Fibroblast of skin of abdomen (primary cell): ENCODE measurements at places on chromosomes 6 and 20.
A peak's percentile ranks its signal among the peaks of the same experiment; 100 is the strongest.

GRCh38 chr20:20206788-20207187, 154.5 kb downstream of the CFAP61 start:
- no peak for DNase-seq

DNA sequence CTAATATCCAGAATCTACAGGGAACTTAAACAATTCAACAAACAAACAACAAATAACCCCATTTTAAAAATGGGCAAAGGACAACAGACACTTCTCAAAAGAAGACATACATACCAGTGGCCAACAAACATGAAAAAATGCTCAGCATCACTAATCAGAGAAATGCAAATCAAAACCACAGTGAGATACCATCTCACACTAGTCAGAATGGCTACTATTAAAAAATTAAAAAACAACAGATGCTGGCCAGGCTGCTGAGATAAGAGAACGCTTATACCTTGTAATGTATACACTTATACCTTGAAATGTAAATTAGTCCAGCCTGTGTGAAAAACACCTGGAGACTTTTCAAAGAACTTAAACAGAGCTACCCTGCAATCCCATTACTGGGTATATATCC, 166.8 kb downstream of the IBTK start:
- peak; percentile 45 for DNase-seq

DNA sequence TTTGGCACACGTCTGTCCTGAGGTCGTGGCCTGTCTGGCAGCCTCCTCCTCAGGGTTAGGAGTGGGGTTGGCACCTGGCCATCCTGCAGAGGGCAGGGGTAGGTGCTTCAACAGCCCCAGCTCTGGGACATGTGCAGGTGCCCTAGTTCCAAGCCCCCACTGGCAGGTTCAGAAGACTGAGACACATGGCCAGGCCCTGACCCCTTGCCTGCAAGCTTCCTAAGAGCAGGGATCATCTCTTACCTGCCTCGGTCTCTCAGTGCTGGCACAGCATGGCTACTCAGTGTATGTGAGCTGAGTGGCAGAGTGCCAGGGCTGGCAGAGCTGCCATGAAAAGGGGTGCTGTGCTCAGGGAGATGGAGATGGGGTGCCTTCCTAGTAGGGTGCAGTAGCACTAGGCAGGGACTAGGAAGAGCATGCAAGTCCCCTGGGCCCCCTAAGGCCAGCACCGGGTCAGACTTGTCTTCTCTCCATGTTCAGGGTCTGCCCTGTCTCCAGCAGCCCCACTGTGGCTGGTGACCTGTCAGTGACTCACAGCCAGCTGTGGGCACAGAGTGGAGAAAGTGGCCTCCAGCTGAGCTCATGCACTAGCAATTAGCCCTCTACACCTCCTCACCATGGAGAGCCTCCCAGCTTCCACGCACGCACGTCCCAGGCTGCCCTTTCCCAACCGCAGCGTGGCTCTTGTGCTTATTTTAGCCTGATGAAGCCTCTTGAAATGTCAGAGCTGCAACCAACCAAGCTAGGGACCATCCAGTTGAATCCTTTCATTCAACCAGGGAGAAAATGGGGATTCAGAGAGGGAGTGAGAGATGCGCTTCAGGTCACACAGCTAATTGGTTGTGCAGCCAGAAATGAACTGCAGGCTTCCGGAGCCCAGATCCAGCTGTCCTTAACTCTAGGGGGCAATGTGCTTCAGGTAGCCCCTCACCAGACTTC, 116.6 kb downstream of the MRPL14 start:
- DNase-seq, result peak; percentile 96

DNA sequence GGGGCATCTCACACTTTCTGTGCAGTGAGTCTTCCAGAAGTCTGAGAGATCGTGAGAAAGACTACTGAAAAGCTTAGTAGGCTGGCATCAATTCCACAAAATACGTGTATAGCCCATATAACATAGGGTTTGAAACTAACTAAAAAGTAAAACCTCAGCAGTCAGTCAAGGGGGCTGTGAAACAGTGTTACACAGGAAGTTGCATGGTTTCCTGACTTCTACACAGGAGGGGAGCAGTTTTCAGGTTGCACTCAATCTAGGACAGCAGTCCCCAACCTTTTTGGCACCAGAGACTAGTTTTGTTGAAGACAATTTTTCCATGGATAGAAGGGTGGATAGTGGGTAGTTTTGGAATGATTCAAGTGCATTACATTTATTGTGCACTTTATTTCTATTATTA, 4.7 kb upstream of the LY86 start:
- no peak for DNase-seq

DNA sequence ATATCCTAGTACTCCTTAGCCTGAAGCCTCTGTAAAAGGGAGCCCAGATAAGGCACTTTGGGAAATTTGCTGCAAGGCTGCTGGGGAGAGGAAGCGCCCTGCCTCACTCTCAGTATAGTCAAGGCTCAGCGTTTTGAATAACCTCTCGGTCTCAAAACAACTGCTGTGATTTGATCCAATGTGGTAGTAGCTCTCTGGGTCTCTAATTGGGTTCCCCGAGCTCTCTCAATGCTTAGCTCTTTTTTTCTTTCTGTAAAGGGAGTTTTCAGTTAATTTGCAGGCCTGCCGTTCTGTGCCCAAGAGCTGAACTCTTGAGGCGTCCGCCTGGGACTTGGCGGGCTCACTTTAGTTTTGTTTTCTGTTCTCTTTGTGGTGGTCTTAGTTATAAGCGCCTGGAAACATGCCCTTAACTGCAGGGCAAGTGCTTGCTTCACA, 41.2 kb downstream of the ZHX3 start:
- no peak for DNase-seq

GRCh38 chr6:3654898-3655297, 96.6 kb downstream of the PXDC1 start:
- DNase-seq, result no peak

DNA sequence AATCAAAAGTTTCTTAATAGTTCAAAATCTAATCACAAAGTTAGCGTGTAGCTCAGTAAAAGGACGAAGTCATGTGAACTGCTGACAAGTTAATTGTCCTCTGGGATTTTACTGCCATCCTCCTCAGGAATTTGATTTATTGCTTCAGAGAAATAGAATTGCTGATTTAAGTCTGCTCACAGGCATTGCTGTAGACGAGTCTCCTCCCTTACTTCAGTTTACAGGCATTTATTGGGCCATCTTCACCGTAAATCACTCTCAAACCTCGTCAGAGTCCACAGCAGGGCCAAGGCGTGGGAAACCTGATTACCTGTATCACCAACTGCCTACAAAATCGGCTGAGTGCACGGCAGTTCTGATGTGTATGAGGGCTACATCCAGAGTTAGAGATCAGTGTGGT, 119.1 kb upstream of the PDE10A start:
- DNase-seq, result no peak

- DNase-seq, result no peak
These were observed 130.0 kb upstream of the UST start for GRCh38 chr6:148616841-148617240.

DNA sequence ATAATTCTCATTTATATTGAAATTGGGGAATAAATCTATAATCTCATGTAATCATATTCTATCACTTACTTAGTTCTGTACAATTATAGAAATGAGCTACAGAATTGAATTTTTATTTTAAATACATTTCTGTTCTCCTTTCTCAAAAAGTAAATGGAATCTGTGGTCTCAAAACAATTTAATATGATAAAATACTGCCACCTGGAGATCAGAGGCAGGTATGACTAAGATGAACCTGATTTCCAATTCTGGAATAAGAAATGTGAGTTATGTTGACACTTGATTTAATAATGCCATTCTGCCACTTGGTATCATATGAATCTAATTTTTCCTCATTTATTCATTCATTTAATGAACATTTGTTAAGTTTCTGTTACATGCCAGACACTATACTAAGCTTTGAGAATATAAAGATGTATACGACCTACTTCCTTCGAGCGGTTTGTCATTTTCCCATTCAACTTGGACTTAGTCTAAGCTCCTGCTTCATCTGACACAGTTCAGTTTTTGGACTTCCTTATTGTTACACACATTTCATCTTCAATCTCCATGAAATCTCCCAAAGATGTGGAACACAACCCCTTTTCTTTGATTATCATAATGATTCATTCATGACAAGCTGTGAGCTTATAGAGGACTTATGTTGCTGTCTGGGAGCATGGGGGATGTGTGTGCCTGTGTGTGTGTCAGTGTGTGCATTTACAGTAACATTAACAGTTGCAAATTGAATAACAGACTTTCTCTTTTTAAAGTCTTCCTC, 7.5 kb upstream of the CCDC28A start:
- peak; percentile 33 for DNase-seq

- DNase-seq, result peak; percentile 21
These were observed 999 bp downstream of the THBS2 start for GRCh38 chr6:169252505-169253189.

DNA sequence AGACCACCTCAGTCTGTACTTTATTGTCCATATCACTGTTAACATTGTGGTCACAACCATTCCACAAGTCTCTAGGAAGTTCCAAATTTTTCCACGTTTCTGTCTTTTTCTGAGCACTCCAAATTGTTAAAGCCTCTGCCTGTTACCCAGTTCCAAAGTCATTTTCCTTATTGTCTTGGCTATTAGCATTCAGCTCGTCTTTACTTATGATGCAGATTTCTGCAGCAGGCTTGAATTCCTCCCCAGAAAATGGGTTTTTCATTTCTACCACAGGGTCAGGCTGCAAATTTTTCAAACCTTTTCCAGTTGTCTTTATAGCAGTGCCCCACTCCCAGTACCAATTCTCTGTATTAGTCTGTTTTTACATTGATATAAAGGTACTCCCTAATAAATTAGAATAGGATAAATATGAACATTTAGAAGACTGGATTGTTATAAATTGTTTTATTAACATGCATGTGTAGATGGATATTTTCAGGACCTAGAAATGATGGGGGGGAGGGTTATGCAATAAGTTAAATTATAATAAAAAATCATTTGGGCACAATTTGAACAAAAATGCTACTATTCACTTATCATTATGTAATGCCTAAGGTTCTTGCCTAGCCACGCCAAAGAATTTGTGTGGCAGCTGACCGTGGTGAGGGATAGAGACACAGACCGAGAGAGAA, 595.3 kb upstream of the ADGRB3 start:
- DNase-seq, result no peak

GRCh38 chr20:19890445-19891051, 126.6 kb upstream of the NAA20 start:
- DNase-seq, result no peak

DNA sequence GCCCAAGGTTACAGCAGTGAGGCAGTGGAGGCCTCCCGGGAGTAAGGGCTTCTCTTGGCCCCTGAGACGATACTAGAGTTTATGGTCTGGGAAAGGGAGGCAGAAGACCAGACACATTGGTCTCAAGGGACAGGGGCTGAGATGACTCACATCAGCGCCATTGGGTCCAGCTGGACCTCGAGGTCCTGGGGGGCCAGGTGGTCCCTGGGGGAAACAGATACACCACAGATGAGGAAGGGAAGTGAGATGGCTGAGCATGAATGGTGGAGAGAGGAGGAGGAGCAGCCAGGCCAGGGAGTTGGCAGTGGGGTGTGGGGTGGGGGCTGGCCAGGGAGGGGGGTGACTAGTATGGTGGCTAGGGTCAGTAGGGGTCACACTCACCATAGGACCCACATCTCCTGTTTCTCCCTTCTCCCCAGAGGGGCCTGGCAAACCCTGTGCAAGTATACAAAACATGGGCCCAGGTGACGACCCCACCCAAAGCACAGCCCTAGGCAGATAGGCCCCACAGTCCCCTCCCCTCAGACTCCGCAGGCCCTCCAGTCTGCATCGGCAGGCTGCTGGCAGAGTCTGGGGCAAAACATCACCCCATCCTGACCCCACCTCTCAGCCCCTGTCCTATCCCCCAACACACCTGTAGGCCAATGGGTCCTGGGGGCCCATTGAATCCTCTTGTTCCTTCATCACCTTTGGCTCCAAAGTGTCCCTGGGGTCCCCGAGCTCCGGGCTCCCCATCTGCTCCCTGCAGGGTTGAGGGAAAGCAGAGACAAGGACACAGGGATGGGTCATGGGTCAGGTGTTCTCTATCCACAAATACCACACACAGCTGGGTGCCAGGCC, 21.9 kb downstream of the COL11A2 start:
- no peak for DNase-seq

DNA sequence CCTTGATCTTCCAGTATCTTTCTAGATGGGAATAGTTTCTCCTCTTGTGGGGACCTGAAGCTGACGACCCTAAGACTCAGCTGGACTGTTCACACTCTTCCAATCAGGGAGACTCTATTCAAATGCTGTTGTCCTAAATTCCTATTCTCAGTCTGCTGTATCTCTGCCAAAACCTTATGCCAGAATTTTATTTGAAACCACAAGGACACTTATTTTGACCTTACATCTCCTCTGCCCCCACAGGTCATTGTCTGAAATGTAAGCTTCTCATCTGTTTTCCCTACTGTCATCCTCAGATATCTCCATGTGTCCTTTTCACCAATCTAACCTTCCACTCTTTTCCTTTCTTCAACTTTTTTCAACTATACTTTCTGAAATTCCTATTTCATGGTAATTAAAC, 289.5 kb upstream of the SGK1 start:
- DNase-seq, result no peak

- peak; percentile 35 for DNase-seq
These were observed 139.4 kb upstream of the ENPP5 start for GRCh38 chr6:46310196-46310595.

- DNase-seq, result no peak
These were observed 741.3 kb upstream of the MMS22L start for GRCh38 chr6:98024359-98024758.

DNA sequence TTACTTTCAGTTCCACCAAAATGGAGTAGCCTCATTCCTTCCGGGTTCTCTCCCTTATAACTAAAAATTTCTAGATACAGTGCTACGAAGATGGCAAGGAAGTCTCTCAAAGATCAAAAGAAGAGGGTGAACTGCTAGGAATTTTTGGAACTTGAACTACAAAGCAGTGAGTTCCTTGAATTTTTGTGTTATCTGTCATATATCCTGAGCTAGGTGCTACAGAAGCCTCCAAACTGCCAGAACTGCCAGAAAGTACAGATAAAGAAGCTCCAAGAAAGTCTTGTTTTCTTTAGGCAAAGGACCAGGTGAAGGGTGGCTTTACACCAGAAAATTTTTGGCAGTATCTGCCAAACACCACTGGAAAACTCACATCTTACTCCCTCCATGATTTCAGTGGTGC, 218.8 kb upstream of the FLRT3 start:
- peak; percentile 20 for DNase-seq

DNA sequence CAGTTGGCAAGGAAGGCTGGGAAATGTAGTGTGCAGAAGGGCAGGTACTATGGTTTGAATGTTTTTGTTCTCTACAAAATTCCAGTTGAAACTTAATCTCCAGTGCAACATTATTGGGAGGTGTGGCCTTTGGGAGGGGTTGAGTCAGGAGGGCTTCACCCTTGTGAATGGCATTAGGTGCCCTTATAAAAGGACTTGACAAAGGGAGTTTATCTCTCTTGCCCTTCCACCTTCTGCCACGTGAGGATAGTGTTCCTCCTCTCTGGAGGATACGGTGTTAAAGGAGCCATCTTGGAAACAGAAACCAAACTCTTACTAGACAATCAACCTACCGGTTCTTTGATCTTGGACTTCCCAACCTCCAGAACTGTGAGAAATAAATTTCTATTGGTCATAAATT, 82.2 kb upstream of the LRFN2 start:
- DNase-seq, result no peak

GRCh38 chr20:2301164-2301622, 5.4 kb downstream of the TGM3 start:
- peak; percentile 10 for DNase-seq
